ENCODE measurements at places on chromosomes 7 and 10.

DNA sequence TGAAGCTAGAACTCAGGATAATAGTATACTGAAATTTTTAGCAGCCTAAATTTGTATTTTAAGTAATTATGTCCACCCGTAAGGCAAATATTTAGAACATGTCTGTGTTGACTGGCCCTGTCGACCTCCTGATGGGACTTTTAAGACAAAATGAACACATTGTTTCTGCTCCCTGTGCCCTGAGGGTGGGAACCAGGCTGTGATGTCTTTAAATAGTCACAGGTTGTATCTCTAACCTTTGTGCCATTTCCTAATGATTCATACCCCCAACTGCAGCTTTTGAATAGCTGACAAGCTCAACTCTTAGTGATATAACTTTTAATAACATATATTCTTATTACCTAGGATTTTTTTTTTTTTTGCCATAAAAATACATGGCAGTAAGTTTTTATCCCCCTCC lies 494.9 kb upstream of the AKR1E2 start:
- DNase-seq, result no peak

DNA sequence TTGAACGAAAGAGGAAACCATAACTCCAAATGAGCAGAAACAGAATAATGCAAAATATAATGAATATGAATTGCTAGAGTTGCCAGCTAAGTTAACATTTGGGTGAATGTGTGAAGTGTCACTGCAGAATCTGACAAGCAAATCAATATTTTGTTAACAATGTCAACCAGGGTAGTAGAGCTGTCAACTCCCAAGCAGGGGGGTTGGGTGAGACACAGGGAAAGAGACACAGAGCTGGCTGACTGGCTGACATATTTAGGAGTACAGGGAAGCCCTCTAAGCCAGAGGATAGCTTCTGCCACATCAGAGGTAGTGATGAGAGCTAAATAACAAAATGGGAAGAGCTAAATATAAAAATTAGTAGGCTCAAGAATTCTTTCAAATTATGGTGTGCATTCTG lies 393.1 kb upstream of the KCND2 start:
- DNase-seq, result no peak

GRCh38 chr7:25565002-25565401 lies 336.7 kb upstream of the NPVF start:
- no peak for DNase-seq

DNA sequence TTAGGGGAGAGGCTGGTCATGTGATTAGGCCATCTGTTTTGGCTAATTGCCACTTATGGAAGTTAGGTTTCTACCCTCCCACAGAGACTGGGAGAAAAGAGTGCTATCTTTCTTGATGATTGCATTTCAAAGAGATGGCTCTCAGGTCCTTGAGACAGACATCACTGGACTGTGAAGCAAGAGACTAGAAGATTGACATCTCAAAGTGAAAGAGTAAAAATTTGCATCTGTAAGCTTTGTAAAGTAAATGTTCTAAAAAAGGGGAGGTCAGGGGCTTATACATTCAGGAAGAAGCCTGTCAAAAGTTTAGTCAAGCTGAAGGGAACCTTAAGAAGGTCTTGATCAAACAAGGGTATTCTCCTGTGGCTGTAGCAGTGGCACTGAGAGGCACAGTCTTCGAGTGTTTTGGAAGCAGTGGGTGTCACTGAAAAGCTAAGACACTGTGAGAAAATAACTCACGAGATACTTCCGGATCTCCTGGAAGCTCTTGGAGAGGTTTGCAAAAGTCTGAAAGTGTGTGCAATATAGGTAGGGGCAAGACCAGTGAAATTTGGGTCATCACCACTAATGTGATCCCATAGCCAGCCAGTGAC lies 342.1 kb downstream of the PHF14 start:
- DNase-seq, result no peak

GRCh38 chr7:86733783-86734182 lies 90.1 kb downstream of the GRM3 start:
- no peak for DNase-seq

DNA sequence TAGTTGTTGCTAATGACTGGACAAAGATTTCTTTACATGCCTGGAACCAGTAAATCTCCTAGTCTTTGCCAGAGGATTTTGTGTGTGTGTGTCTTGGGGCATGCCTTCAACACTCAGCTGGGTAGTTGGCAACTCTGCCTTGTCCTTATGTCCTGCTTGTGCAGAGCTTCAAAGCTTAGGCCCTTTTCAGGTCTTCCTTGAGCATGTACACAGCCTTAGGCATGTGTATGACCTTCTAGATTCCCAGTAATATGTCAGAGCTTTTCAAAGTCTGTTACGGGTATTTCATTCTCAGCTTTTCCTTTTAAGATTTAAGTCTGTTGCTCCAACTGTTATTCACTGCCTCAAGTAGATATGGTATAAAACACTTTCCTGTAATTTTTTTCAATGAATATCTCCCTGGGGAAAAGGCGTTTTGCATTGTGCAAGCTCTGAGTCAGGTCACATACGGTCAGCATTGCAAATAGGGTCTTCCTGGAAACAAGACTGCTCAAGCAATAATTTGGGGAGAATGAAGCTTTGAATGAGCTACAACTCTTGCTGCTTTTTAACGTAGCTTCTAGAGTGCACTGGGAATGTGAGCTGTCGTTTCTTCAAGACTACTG lies 25.5 kb downstream of the SHOC2 start:
- no peak for DNase-seq

DNA sequence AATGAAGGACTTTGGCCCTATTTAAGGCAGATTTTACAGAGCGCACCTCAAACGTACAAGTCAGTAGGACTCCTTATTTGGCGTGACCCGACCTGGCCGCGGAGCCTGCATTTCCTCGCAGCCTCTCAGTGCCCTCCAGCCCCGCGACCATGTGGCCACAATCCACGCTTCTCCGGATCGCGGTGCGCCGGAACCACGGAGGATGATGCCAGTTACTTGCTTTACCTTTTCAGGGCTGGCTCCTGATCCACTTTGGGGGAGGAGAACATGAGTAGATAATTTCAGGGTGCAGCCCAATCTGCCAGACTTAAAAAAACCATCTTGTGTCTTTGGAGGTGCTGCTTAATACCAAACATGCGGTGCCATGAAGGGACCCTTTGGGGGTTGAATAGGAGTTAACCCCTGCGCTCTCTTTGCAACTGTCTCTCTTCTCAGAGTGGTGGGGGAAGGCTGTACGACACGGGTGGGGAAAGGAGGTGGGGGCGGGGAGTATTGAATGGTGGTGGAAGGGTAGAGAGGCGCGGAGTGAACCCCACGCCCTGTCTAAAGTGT lies 1.5 kb downstream of the FRAT1 start:
- DNase-seq, result no peak

DNA sequence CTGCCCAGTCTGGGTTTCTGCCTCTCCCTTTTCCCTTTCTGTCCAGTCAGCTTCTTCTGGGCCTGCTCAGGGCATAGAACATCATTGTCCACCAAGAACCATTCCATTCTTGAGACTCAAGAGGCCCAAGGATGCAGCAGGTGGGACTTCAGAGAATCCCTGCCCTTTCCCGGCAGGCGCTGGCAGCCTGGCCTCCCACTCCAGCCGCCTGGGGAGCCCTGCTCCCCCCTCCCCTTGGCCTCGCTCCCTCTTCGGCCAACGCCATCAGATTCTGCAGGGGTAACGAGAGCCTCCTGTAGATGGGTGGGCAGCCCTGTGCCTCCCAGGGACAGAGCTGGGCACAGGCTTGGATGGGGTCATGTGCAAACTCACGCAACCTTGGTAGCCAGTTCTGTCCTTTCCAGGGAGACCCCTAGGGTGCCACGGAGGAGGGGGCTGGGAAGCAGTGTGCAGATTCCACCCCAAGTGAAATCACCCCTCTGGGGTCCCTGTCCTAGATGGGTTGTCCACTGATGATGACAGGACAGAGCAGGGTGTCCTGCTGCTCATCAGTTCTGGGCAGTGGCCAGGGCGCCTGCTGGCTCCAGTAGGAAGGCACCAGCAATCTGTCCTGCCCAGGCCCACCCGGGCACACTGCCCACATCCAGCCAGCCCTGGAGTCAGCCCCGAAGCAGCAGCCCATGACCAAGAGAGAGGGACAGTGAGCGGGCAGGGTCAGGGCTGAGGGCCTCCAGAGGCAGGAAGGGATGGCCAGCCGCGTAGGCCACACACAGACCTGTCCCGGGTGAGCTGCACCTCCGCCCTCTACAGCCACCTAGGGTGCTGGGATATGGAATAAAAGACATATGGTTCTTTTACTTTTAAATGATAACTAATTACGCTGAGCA lies 47.7 kb downstream of the RASGEF1A start:
- DNase-seq, result peak; percentile 30

- DNase-seq, result no peak
Observed at GRCh38 chr7:26157520-26158105, 5.6 kb downstream of the NFE2L3 start.
